T follicular helper cell (primary cell): ENCODE measurements at places on chromosomes 16 and 17.

- no peak for DNase-seq
Measured at GRCh38 chr17:40813804-40814203, 8.6 kb downstream of the KRT10 start.

DNA sequence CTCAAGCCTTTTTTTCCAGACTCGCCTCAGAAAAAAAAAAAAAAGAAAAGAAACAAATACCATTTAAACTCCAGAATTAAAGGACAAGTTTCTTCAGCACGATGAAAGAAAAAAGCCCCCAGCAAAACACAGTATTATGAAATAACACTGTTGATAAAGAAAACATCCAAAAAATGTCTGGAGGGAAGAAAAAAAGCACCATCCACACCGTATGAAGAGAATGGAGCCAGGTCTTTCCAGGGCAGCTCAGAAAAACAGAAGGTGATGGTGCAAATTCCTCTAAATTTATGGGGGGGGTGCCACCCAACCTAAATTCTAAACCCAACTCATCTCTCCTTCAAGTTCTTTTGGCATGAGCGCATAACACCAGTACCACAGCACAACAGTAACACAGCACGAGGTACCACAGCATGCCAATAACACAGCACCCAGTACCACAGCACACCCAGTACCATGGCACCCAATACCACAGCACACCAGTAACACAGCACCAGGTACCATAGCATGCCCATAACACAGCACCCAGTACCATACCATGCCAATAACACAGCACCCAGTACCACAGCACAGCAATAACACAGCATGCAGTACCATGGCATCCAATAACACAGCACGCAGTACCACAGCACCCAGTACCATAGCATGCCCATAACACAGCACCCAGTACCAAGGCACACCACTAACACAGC, 19.0 kb downstream of the AXIN1 start:
- DNase-seq = no peak

DNA sequence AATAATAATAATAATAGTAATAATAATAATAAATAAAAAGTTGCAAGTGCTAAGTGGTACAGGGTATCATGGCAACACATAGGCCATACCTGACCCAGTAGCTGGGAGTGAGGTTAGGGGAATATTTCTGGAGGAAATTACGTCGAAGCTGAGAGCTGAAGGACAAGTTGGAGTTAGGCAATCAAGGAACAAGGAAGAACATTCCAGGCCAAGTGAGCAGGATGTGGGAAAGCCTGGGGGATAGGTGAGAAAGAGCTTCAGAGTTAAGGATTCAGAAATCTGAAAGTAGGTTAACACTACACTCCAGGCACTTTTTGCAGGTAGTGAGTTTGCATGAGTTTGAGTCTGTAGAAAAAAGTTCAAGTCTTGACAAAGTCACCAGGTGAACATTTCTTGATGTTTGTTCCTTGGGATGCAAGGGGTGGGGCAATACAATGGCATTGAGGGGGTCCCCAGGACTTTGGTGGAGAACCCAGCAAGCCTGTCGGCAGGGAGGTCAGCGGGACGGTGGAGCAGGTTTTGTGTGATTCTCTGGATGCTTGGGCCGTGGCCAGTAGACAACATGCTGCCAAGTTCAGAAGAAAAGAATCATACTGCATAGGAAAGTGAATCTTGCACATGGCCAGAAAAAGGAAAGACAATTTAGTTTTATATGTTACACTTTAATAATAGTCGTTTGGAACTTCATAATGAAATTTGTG, 27.7 kb upstream of the MPHOSPH6 start:
- DNase-seq = no peak

- DNase-seq = no peak
Measured at GRCh38 chr16:86252596-86252995, 257.7 kb upstream of the FOXF1 start.

DNA sequence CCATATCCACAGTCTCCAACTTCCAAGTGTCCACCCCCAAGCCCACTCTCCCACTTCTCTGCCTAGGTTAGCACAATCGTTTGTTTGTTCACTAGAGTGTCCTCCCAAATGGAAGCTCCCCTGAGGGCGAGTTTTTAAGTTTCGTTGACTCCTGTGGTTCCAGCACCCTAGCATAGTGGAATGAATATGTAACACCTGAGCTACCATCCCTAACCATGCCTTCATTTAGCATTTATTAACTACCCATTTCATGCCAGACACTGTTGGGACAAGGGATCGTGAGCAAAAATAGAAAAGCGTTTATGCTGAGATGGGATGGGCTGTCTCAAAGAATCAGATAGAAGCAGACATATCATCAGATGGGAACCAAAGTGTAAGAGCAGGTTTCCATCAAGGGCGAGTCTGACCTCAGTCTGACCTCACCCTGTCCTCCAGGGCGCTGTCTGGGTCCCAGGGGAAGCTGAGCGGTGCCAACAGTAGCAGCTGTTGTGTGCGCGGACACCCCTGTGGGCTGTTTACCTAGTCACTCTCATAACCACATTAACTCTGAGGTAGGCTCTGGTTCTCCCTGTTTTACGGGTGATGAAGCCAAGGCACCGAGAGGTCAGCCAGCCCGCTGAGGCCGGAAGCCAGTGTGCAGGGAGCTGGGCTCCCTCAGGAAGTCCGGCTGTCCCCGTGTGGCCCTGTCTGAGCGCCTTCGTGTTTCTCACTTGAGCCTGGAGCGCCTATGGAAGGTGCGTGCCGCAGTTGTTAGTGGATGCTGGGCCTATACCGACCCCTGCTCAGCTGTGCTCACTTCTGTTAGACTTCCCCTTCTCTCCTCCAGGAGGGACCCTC, 6.2 kb downstream of the CNP start:
- no peak for DNase-seq

DNA sequence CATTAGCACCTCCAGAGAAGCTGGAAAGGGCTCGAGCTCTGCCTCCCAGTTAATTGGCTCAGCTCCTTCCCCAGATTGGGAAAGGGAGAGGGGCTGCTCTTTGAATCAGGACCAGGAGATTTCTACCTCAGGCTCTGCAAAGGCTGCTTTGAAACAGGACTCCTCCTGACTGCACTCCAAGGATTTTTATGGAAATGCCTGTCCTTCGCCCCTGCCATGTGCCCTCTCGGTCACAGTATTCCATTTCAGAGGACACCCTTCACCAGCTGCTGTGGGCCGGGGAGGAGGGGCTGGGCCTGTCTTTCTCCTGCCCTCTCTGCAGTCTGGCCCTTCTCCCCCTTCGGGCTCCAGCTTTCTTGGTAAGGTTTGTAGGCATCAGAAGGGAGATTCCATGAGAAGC, 13.6 kb downstream of the MRM1 start:
- no peak for DNase-seq

DNA sequence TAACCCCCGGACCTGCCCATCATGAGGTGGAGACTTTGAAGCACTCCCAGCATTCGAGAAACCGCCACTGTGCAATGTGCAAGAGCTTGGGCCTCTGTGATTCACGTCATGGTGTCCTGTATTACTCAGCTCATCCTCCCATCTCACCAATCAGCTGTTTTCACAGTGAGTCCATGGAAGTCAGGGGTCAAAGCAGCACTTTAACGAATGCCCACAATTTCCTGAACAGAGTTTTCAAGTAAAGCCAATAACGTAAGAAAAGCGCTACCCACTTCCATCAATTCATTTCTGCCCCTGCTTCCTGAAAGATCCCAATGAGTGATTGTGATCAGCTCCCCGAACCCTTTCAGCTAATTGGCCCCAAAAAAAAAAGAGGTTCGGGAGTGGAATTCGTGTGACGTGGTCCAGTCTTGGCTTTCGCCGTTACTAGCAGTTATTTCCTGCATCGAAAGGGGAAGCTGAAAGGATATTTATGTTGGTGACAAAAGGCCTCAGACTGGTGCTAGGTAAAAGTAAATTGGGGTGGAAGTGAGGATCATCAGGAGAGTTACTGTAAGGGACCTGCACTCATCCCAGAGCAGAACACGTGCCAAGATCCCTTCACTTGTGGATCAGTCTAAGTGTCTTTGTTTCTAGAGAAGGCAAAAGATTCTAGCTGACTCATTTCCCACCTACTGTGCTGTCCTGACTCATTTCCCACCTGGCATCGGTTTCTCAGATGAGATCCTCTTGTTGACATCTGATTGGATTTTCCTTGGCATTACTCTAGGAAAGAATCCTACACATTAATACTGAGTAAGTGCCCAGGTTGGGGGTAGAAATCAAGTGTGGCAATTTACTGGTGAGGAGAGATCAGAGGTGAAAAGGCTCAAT, 136.7 kb upstream of the NUDT7 start:
- DNase-seq = no peak

GRCh38 chr17:63387656-63388340, 58.3 kb downstream of the CYB561 start:
- DNase-seq = no peak

- no peak for DNase-seq
Measured at GRCh38 chr17:83096401-83097224, 17.2 kb downstream of the METRNL start.
